ENCODE measurements at places on chromosomes 16 and 17.

GRCh38 chr16:4593086-4593485 is 21.6 kb downstream of the UBALD1 start:
- no peak for DNase-seq

GRCh38 chr17:1035546-1036170 is 38.7 kb downstream of the TIMM22 start:
- no peak for DNase-seq

GRCh38 chr17:61323909-61324868 is 75.5 kb upstream of the TBX2 start:
- no peak for DNase-seq

DNA sequence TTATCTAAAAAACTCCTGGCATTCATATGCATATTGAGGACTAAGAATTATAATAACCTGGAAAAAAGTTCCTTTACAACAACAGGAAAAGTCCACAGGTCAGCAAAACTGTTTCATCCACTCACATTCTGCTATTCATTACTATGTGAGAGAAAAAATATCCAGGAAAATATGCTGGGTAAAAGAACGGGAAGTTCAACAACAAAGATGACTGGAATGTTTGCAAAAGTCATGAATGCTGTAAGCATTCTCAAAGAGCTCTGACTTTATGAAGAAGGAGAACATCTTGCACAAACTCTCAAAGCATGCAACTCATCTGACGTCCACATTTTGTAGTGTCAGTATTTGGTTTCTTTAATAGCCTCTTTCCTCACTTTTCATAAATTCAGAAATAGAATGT is 56.9 kb upstream of the ALDH3A1 start:
- DNase-seq = no peak

DNA sequence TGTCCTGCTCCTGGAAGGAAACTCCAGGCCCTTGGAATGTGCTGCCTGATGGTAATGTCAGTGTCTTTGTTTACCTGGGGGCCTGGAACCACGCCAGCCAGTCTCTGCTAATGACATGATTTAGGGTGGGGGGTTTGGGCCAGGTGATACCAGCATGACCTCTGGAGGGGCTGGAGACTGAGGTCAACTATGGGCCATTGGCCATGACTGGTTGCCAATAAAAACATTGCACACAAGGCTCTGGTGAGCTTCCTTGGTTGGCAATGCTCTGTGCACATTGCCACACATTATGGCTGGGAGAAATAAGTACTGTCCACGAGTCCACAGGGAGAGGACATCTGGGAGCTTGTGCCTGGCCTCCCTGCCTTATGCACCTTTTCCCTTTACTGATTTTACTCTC is 52.5 kb downstream of the LITAF start:
- DNase-seq = no peak

- DNase-seq = no peak
These were observed 13.5 kb upstream of the ZNF689 start for GRCh38 chr16:30623536-30624283.

DNA sequence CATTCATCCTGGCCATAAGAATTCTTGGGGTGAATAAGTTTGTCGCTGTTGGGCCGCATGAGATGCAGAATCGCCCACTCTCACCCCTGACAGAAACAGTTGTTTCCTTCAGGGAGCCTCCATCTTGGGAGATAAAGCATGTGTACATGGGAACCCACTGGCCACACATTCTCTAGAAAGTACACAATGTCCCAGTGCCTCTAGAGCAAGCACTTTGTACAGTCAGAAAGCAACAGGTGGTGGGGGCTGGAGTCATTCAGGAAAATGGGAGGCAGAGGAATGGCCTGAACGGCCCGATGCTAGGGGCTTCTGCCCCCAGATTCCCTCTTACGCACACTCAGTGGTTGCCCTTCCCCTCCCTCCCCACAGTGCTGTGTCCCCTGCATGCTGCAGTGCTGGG is 16.1 kb downstream of the ACE start:
- no peak for DNase-seq

DNA sequence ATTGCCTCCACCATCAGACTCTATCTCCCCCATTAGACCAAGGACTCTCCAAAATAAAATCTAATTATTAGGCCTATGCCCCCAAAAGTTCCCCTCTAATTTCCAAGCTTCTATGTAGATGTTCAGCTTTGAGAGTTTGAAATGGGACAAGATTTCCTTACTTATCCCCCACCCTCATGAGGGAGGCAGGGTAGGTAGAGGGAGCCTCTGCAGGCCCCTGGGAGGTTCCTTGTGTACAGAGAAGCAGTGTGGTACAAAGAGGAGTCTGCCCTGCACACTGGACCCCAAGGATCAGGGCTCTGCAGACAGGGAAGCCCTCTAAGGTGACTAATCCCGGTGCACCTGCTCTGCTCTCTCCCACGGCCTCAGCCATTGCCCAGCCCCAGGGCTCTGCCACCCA is 2.5 kb downstream of the KRT17 start:
- no peak for DNase-seq

- DNase-seq = no peak
These were observed 343.7 kb downstream of the CPPED1 start for GRCh38 chr16:12460064-12460392.

GRCh38 chr17:73938706-73939105 is 264.8 kb upstream of the RPL38 start:
- DNase-seq = no peak

- peak; percentile 30 for DNase-seq
These were observed 613 bp downstream of the ECI1 start for GRCh38 chr16:2250652-2251295.

GRCh38 chr16:25838724-25839186 is 147.0 kb downstream of the HS3ST4 start:
- no peak for DNase-seq

- DNase-seq = no peak
These were observed 74.1 kb upstream of the CDH11 start for GRCh38 chr16:65195998-65196397.

DNA sequence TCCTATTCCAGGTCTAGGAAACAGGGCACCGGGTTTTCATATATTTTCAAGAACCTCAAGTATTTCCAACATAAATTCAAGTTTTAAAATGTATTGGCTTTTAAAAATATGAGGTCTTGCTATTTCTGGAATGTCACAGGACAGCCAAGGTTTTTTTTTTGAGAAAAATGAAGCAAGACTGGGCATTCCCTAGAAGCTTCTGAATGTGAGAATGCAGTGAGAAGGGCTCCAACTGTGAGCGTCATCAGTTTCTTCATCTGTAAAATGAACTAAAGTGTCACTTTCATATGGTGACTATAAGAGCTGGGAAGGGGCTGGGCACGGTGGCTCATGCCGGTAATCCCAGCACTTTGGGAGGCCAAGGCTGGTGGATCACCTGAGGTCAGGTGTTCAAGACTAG is 455.8 kb upstream of the MAF start:
- DNase-seq = no peak

DNA sequence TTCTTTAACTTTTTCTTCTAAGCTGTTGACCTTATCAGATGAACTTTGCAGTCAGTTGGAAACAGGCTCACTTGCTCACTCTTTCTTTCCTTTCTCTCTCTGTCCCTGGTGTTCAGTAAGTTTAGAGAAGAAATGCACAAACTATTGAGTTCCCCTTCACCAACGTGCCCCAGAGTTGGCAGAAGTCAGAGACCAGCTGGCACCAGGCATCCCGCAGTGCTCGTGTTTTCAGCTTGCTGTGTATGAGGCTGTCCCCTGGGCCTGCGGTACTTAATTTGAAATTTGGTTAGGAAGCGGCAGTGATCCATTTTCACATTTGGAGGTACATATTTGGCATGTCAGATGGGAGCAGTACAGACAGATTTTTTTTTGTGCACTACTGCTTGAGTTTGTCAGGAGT is 258.6 kb downstream of the SNX29 start:
- no peak for DNase-seq

DNA sequence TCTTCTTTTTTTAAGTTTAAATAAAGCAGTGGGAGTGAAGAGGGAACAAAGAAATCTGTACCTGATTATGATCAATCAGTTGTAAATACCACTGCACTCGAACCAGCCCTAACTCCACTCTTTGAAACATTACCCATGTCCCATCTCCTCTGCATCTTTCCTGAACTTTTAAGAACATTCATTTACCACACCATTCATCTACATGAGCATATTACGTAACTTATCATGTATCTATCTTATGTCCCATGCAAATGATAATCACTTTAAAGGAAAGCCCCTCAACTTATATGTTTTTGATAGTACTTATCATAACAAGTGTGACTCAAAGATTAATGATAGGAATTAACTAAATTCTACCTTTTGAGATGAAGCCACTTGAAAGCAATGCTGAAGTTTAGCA is 10.7 kb upstream of the BRIP1 start:
- DNase-seq = no peak

DNA sequence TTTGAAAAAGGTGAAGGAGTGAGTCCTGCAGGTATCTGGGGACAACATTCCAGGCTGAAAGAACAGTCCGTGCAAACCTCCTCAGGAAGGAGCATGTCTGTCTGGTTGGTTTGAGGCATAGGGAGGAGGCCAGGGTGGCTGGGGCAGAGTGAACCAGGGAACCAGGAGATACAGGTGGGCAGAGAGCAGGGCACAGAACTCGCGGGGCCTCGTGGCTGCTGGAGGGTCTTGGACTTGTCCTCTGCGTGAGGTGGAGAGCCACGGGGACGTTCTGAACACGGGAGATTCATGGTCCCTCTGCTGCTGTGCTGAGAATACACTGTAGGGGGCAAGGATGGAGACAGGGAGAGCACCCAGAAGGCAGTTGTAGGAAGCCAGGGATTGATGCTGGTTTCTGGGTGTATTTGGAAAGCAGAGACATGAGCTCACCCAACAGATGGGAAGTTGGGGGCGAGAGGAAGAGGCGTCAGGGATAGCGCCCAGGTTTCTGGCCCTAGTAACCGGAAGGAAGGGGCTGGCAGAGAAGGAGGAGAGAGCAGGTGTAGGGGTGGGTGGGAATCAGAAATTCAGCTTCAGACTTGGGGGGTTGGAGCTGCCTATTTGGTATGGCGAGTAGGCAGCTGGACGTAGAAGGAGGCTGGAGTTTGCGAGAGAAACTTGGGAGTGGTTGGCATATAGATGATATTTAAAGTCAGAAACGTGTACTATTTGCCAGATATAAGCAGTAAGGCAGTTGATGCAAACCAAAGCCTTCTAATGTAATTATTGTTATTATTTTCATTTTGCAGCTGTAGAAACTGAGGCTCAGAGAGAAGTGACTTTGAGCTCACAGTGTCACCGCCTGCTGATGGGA is at the start of gene CCL17:
Gene CCL17, plus strand, starts transcription at position 803 of the 853 bp plus-strand sequence. CDS start 9,166 bp downstream, outside the sequence.
- no peak for DNase-seq

- no peak for DNase-seq
These were observed 55.0 kb downstream of the DNAH17 start for GRCh38 chr17:78522031-78522809.

- no peak for DNase-seq
These were observed 5.1 kb downstream of the TTYH2 start for GRCh38 chr17:74218436-74218835.

DNA sequence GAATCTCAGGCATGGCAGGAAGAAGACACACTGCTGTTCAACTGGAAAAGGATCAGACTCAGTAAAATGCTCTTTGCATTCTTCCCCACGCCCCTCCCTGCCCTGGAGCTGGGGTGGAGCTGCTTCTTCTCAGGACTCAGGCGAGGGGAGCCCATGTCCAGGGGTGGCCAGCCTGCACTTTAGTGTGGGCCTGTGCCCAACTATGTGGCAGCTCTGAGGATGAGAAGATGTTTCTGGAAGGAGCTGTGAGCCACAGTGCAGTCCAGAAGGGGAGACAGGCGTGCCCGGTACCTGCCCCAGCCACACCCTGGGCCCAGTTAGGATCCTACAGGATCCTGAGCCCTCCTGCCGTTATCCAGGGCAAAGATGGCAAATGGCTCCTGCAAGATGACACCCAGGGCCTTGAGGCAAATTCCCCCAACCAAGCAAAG is 120.3 kb downstream of the ANKRD11 start:
- DNase-seq = no peak

- no peak for DNase-seq
These were observed 108.0 kb downstream of the VPS53 start for GRCh38 chr17:606508-607250.

DNA sequence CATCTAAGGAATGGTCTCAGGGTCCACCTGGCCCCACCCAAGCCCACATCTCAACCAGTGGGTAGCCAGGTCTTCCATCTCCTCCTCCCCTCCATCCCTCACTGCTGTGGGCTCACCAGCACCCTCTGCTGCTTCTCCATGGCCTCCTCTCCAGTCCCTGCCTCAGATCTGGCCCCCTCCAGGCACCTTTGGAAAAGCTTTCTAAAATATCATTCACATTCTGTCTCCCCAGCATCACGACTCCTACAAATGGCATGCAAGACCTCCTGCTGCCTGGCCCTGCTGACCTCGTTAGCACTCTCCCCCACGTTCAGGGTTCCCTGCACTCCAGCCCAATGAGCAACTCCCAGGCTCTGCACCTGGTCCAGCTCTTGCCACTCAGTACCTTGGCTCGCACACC is 13.7 kb downstream of the GLP2R start:
- DNase-seq = no peak

- DNase-seq = no peak
These were observed 81.7 kb downstream of the RTN4RL1 start for GRCh38 chr17:1943436-1943831.

- DNase-seq = no peak
These were observed 90.3 kb downstream of the KATNIP start for GRCh38 chr16:27640277-27640600.

- no peak for DNase-seq
These were observed 22.9 kb upstream of the KRT17 start for GRCh38 chr17:41647038-41647813.

GRCh38 chr17:39402890-39403605 is 1.6 kb upstream of the FBXL20 start:
- DNase-seq = no peak

- DNase-seq = no peak
These were observed 15.6 kb downstream of the CNP start for GRCh38 chr17:41982026-41982760.

GRCh38 chr16:89092013-89092412 is 1.6 kb upstream of the ACSF3 start:
- no peak for DNase-seq

- no peak for DNase-seq
These were observed 84.8 kb downstream of the GLG1 start for GRCh38 chr16:74522160-74522559.

DNA sequence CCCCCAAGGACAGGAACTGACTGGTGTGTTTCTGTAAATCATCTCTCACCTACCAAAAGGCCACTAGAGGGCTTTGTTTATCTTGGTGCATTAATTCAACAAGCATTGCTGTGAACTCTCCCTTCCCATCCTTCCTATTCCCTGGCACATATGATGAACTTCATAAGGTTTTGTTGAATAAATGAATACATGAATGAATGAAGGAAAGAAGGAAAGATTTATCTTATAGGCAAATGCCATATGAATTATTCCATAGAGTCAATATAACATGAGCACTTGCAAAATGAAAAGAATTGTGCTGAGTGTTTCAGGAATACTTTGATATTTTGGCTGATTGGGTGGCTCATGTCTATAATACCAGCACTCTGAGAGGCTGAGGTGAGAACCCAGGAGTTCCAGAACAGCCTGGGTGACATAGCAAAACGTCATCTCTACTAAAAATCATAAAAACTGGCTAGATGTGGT is 4.3 kb downstream of the SPDYE4 start:
- DNase-seq = no peak

DNA sequence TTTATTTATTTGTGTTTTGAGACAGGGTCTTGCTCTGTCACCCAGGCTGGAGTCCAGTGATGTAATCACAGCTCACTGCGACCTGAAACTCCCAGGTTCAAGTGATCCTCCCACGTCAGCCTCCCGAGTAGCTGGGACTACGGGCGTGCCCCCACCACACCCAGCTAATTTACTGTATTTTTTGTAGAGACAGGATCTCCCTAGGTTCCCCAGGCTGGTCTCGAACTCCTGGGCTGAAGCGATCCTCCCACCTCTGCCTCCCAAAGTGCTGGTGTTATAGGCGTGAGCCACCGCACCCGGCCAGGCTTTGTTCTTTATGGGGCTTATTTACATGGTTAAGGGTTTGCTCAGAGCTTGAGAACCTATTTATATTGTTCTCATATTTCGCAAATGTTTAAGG is 5.8 kb upstream of the MEIOB start:
- no peak for DNase-seq
